ENCODE measurements at places on chromosomes 13 and 19. TPM values are rescaled to one million over a fixed set of nuclear protein-coding genes. Genes with fewer than 3 reads are reported as not detected.

The CDX2 gene
- not detected for total RNA-seq

The KIR2DL3 gene
- 0.25 TPM for total RNA-seq

The TMEM150B gene
- 12.4 TPM for total RNA-seq

The ARHGEF18 gene
- 26.1 TPM for total RNA-seq

The WDR88 gene
- not detected for total RNA-seq

The TFDP1 gene
- total RNA-seq, result 49.0 TPM

The PSPN gene
- 2.4 TPM for total RNA-seq

The ZNF17 gene
- total RNA-seq, result 9.1 TPM

The ZNF492 gene
- total RNA-seq, result 0.16 TPM

The RGS9BP gene
- total RNA-seq, result 4.1 TPM
